ENCODE measurements at places on chromosomes 5 and 9. TPM values are rescaled to one million over a fixed set of nuclear protein-coding genes. Genes with fewer than 3 reads are reported as not detected.

The ACTBL2 gene
- not detected for total RNA-seq

The GRXCR2 gene
- total RNA-seq: not detected

DNA sequence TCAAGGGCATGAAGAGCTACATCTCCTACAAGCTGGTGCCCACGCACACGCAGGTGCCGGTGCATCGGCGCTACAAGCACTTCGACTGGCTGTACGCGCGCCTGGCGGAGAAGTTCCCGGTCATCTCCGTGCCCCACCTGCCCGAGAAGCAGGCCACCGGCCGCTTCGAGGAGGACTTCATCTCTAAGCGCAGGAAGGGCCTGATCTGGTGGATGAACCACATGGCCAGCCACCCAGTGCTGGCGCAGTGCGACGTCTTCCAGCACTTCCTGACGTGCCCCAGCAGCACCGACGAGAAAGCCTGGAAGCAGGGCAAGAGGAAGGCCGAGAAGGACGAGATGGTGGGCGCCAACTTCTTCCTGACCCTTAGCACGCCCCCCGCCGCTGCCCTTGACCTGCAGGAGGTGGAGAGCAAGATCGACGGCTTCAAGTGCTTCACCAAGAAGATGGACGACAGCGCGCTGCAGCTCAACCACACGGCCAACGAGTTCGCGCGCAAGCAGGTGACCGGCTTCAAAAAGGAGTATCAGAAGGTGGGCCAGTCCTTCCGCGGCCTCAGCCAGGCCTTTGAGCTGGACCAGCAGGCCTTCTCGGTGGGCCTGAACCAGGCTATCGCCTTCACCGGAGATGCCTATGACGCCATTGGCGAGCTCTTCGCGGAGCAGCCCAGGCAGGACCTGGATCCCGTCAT is 1.4 kb downstream of the SNX18 start:
- peak overlapping the region; percentile 54 for H3K27ac ChIP-seq
- H3K4me3 ChIP-seq: peak overlapping the region; percentile 86
- DNase-seq: no peak
- H3K27me3 ChIP-seq: peaks cover 16% of the 10 kb centered on the region
- peaks cover 34% of the 10 kb centered on the region for H3K36me3 ChIP-seq
- peaks cover 57% of the 10 kb centered on the region for H3K4me1 ChIP-seq

The INSL4 gene
- not detected for total RNA-seq

DNA sequence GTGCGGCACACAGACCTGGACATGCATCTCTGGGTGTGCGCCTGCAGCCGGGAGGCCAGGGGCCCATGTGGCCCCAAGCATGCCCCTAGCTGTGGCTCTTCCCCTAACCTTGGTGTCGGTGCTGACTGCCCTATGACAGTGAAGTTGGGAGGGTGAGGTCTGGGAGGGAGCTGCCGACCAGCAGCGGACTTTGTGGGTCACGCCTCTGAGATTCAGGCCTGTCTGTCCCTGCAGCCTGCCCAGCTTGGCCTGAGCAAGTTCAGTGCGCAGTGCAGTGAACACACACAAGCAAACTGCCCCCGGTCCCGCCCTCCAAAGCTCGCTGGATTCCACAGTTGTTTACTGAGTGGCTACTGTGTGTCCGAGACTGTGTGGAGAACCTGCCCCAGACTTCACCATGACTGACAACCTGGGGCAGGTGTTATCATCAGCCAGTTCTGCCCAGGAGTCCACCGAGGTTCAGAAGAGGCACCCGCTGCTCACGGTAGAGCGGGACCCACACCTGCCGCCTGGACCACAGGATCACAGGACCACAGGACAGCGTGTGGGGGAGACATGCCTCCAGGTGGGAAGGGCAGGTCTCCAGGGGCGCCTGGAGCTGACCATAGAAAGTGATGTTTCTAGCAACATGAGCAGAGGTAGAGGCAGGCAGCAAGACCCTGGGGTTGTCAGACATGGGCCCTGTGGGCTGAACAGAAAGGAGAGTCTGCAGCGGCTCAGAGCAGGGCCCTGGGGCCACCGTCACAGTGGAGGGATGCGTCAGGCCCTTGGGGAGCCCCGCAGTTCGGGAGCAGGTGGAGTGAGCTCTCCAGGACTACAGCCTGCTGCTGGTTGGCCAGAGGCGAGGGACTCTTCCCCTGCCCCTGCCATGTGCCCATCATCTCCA is 105.1 kb downstream of the PHF2 start:
- H3K27ac ChIP-seq: no peak overlapping the region
- H3K36me3 ChIP-seq: peaks cover 3% of the 10 kb centered on the region
- H3K27me3 ChIP-seq: peaks cover 2% of the 10 kb centered on the region
- no peak overlapping the region for H3K4me3 ChIP-seq
- no peak for DNase-seq

DNA sequence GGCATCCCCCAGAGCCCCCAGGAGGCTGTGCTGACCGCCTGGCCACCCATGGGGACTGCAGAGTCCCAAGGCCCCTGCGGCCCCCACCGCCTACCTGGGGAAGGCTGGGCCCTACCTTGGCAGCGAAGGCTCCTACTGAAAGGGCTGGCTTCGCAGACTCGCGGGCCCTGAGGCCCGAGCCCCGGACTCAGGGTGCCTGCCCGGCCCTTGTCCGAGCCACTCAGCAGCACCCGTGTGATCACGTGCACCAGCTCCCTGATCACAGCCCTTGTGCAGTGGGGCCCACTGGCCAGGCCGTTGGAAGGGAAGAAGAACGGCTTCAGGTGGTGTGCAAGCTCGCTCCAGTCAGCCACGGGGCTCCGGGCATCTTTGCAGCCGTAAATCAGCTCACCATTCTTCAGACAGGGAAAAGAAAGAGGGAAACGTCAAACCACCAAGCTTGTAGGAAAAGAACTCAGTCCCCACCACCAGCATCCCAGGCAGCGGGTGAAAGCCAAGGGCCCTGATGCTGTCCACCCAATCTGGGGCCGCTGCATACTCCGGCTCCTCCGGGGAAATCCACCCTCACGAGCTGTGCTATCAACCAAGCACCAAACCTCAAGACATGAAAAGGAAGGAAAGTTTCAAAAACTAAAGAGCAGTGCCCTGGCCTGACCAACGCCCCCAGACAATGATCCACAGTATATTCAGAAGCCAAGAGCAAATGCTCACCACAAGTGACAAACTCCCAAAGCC is 31.9 kb downstream of the IPPK start:
- H3K36me3 ChIP-seq: peaks cover 33% of the 10 kb centered on the region
- DNase-seq: no peak
- H3K27ac ChIP-seq: peak overlapping the region; percentile 31
- H3K4me1 ChIP-seq: peaks cover 5% of the 10 kb centered on the region

DNA sequence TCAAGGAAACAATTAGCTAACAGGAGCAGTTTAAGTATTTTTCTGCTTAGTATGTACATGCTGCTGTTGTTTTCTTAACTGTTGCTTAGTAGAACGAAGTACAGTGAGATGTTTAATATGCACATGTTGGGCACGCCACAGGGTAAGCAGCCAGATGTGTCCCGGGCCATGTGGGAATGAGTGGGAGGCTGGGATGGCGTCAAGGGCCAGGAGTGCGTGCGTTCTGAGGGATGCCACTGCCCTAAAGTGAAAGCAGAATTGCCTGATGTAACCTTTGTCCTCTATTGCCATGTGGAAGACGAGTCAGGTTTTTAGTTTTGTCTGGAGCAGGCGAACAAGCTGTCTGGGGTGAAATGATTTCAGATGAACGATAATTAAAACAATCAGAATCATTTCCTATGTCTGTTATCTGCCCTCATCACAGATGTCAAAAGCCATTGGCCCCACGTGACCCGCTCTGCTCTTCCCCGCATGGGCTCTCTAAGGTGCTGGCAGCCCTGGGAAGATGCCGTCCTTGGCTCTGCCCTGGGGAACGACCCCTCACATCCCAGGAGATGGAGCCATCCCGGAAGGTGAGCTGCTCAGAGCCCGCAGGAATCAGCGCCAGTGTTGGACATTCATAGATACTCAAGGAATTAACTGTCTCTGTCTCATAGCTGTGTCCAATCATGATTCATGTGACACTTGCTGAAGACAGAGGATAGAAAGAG is 356.6 kb upstream of the IRX4 start:
- H3K4me1 ChIP-seq: no peaks in the 10 kb centered on the region
- no peak overlapping the region for H3K4me3 ChIP-seq
- H3K27ac ChIP-seq: no peak overlapping the region
- DNase-seq: no peak

DNA sequence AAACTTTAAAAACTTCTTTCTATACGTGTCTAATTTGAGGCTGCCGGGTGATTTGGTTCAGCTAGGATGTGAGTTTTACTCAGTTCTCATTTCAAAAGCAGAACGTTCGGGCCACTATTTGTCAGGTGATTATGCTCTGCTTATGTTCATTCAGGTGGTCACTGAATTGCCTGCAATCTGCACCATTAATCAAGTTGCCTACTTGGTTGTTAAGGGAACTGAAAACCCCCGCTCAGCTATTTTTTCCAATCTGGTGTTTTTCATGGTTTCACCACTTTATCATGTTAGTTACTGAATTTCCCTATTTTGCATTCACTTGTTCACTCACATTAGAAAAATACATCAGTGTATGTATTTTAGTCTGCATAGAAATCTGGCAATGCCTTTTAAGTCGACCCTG is 523.0 kb downstream of the CSNK1G3 start:
- no peaks in the 10 kb centered on the region for H3K36me3 ChIP-seq
- no peak overlapping the region for H3K4me3 ChIP-seq
- no peak overlapping the region for H3K27ac ChIP-seq
- no peaks in the 10 kb centered on the region for H3K27me3 ChIP-seq
- H3K4me1 ChIP-seq: no peaks in the 10 kb centered on the region

- no peaks in the 10 kb centered on the region for H3K36me3 ChIP-seq
- no peak overlapping the region for H3K4me3 ChIP-seq
- peaks cover 12% of the 10 kb centered on the region for H3K4me1 ChIP-seq
Observed at GRCh38 chr9:4530375-4530774, 40.1 kb downstream of the SLC1A1 start.
